Posterior vena cava (tissue), 2 donors: ENCODE measurements at places on chromosomes 1 and 21. TPM values are rescaled to one million over a fixed set of nuclear protein-coding genes. Genes with fewer than 3 reads are reported as not detected.

DNA sequence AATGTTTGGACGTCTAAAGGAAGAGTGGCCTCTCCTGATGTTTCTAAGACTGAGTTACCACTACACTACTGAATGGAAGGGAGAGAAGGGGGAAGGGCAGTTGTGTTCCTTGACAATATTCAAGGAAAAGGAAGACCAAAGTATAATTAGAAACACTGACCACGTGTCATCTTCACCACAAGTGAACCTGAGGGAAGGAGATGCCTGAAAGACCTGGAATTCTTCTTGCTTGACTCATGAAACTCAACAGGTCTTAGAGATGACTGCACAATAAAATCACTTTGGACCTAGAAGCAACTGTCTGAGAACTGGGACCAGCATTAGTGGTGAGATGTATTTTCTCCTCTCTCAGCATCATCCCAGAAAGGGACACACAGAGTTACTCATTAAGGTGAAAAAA is 56.7 kb downstream of the PTPN14 start:
- no peak for DNase-seq

GRCh38 chr1:91817211-91817905 is 68.6 kb downstream of the TGFBR3 start:
- no peak for DNase-seq

DNA sequence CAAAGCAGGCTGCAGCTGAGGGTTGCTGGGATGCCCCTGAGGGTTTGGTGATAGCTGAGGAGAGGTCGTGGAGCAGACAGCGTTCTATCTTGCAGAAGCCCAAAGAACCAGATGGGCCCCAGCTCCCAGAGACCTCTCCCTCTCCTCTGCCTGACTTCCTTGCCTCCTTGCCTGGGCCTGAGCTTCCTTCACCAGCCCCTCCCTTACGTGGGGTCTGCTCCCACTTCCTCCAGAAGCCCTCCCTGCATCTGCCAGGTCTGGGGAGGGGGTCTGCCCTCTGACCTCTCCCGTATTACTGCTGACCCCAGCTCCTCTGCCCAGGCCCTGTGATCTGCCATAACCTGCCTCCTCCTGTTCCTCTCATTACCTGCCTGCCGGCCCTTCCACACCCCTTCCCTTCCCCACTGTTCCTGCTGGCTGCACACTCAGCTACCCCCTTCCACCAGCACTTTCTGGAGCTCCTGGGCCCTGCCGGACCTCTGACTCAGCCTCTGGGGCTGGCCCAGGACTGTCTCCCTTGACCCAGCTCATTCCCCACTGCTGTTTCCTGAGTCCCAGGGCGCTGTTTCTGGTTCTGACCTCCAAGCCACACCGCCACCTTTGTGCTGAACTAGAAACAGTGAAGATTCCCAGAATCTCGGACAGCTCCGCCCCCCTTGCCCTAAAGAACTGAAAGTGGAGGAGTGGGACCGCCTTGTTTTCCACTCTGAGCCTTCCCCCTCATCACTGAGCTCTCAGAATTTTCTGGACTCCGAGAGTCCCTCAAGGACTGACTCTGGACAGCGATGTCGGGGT is 237.7 kb upstream of the C1orf174 start:
- peak; percentile 52 for DNase-seq

The CD48 gene
- 3.3 TPM for total RNA-seq

The SH3BGRL3 gene
- 163 TPM for total RNA-seq

The DRAM2 gene
- total RNA-seq = 25.7 TPM
